ENCODE measurements at places on chromosomes 5 and 9.

DNA sequence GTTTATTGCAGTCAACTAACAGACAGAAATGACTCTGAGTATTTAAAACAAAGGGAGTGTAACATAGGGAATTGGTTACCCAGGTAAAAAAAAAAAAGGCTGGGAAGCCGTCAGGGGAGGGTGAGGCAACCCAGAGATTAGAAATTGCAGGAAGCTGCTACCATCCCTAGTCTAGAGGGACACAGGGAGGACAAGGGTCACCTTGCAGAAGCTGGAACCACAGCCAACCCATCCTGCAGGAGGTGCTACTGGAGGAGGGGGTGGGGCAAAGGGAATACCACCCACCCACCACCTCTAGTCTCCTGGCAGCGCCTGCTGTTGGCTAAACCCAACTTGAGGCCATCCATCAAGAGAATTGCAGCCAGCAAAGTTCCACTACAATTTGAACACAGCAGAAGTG, 6.5 kb downstream of the CAST start:
- DNase-seq = no peak

DNA sequence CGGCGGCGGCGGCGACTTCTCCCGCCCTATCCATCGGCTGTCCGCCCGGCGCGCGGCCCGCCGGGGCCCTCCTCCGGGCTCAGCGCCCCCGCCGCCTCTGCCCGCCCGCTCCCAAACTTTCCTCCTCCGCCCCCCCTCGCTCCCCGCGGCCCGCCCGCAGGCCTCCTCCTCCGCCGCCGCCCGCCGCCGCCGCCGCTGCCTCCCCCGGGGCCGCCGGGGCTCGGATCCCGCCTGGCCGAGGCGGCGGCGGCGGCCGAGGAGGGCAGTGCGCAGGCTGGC, 460 bp upstream of the PBX3 start:
- DNase-seq = no peak

DNA sequence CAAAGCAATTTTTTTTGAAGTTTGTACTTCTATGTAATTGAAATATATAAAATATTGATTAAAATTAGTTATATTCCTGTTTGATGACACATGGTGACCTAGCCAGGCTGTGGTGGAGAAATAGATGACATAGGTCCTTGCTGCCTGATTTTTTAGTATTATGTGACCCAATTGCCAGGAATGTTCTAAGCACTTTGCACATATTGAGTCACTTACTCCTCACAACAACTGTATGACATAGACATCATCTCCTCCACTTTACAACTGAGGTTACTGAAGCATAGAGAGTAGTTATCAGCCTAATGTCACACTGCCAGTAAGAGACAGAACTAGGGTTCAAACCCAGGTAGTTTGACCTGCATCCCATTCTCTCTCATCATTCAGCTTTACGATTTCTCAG, 26.2 kb upstream of the SNX18 start:
- DNase-seq = no peak

GRCh38 chr5:10543585-10544040, 20.3 kb upstream of the ANKRD33B start:
- no peak for DNase-seq

DNA sequence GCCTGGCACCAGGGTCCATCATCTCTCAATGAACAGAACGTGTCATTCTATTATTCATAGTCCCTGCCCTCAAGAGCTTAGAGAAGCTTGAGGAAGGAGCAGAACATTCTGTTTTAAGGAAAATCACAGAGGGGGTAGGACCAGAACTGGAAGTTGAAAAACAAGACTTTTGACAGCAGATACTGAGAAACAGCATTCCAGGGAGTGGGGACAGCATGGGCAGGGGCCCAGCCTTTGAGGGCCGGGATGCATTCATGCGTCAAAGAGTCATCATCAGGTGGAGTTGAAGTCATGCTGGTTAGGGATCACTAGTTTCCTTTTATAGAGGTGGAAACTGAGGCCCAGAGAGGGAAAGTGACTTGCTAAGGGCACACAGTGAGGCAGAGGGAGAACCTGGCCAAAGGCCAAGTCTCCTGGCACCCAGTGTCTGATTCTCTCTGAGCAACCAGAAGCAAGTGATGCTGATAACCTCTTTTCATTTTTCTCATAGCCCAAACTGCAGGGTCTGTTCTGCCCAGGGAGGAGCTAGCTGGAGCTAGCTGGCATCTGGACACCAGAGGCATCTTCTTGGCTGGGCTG, 41.5 kb upstream of the STXBP1 start:
- no peak for DNase-seq
